ENCODE measurements at places on chromosomes 1 and 21.

DNA sequence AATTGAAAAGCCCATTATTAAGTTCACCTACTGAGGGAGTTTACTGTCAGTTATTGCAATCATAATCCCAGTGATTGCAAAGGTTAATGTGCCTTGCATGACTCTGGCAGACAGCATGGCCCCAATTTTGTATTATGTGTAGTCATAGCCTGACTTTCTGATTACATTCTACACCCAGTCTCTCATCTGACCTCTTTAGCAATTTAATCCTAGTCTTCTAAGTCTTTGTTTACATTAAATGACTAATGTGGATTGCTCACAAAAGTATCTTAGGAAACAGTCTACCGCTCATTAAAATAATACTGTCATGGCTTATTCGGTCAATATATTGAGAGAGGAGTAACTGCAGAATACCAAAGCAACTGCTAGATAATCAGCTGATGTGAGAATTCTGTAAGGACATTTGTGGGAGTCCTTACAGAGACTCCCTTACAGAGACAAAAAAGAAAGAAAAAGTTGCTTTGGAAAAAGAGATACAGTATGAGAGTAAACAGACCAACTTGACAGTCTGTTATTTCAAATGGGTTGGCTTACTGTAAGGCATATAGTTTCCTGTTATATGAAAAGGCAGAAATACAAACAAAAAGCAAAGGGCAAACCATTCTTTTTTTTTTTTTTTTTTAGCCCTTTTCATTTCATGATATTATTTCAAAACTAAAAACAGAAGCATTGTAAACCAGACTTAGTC is 42.8 kb downstream of the SMG7 start:
- no peak for DNase-seq

DNA sequence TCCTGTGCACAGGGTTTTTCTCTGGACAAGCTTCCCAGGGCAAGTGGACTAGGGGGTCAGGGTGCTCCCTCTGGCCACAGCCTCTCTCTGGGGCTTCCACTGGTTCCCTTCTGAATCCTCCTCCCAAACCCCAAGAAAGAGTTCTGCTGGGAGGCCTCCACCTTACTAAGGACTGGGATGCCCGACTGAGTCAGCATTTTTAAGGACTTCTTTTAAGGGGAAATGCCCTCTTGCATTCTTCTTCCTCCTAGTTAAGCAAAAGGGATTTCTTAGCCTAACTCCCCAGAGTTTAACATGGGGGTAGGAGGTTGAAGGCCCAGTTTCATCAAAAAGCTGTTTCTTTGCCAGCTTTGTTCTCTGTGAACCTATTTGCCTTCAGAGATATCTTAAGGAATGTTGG is 99.7 kb upstream of the KRTAP19-8 start:
- DNase-seq = no peak

- DNase-seq = no peak
Measured at GRCh38 chr1:201466492-201466891, 2.5 kb downstream of the PHLDA3 start.

DNA sequence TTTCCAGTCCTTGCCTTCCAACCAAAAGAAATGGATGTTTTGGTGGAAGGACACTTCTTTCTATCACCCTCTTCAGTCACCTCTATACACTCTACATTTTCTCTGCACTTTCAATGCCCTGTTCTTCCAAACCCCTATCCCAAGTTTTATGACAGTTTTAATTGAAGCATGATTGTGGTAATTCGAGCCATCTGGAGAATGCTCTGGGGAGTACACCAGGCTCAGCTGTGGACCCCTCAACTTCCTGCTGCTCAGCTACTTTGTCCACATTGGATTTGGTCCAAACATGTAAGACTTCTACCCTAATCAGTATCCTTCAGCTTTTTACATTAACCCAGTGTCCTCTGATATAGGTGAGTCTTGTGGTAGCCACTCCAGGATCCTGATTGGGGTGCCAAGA is 129.6 kb downstream of the SYT2 start:
- DNase-seq = no peak

- DNase-seq = no peak
Measured at GRCh38 chr1:143643148-143643885, 328.5 kb downstream of the FAM72C start.

DNA sequence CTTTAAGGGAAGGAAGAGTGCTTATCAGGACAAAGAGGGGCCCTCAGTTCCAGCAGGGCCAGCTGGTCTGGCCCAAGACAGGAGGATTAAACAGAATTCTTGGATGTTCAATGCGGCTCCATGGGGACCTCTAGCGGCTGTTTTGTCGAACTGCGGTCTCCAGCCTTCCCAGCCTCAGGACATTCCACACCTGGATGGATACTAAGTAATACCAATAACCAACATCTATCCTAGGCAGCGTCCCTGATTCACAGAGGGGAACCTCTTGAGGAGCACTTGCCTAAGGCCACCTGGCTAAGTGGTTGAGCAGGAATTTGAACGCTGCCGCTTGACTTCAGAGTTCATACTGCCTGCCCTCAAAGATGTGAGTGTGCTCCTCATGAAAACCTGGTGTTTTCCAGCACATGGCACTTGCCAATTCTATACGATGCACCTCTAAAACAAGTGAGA is 15.5 kb upstream of the CD247 start:
- DNase-seq = peak; percentile 85

DNA sequence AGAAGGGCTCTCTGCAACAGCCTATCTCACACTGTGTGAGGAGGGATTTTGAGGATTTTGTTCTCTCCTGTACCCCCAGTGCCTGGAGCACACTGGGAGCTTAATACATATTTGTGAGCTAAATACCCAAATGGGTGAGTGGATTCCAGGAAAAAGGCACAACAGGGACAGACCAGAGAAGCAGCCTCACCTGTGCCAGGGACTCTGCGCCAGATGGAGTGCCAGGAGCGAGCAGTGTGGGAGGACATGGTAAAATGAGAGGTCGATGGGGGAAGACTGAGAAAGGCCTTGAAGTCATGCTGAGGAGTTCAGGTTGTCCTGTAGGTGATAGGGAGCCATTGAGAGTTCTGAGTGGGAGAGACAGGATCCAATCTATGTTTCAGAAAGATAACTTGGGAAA is 11.0 kb upstream of the KCNA2 start:
- DNase-seq = no peak
